ENCODE measurements at places on chromosomes 11 and 22.

DNA sequence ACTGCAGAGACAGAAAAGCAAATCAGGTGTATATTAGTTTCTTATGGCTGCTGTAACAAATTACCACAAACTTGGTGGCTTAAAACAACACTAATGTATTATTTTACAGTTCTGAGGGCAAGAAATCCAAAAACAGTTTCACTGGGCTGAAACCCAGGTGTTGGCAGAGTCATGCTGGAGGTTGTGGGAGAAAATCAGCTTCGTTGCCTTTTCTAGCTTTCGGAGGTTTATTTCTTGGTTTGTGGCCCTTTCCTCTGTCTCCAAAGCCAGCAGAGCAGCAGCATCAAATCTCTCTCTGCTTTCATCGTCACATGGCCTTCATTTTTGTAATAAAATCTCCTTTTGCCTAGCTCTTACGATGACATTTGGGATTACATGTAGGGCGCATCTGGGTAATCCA is 33.0 kb upstream of the OR6M1 start:
- no peak for DNase-seq

DNA sequence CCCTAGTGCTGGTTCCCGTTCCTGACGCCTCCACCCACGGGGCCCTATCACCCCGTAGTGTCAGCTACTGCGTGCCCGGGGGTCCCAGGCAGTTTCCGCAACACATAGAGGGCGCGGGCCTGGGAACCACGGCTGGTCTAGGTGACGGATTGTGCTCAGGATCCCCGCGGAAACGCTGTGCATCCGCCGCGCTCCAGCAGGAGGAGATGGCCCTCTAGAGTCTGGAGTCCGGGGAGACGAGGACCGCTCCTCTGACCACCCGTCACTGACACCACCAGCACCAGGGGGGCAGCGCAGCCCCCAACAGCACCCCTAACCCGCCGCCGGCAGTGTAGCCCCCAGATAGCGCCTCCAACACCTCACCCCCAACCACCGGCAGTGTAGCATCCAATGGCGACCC is 4.4 kb upstream of the RFPL3 start:
- no peak for DNase-seq

GRCh38 chr11:13376838-13377237 is 86.2 kb downstream of the BTBD10 start:
- DNase-seq: no peak

DNA sequence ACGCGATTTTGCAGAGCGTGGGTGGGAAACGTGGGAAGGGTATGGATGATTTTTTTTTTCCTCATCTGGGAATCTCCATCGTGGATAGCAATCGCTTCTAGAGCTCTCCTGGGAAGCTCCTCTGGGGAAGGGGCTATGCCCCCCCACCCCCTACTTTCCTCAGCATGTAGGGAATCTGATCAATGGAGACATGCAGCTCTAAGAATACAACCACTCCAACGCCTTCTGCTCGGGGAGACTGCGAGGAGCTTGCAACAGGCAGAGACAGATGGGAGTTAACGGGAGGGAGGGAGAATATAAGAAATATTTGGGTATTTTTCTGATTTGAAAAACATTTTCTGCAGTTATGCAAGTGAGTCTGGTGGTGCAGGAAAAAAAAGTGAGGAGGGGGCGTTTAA is 104.6 kb upstream of the HSD17B12 start:
- DNase-seq: no peak

- no peak for DNase-seq
Observed at GRCh38 chr11:14588681-14589080, 54.9 kb upstream of the PDE3B start.

GRCh38 chr22:33300165-33300564 is 242.0 kb upstream of the SYN3 start:
- no peak for DNase-seq

- DNase-seq: no peak
Observed at GRCh38 chr11:86212019-86212611, 32.4 kb upstream of the EED start.

DNA sequence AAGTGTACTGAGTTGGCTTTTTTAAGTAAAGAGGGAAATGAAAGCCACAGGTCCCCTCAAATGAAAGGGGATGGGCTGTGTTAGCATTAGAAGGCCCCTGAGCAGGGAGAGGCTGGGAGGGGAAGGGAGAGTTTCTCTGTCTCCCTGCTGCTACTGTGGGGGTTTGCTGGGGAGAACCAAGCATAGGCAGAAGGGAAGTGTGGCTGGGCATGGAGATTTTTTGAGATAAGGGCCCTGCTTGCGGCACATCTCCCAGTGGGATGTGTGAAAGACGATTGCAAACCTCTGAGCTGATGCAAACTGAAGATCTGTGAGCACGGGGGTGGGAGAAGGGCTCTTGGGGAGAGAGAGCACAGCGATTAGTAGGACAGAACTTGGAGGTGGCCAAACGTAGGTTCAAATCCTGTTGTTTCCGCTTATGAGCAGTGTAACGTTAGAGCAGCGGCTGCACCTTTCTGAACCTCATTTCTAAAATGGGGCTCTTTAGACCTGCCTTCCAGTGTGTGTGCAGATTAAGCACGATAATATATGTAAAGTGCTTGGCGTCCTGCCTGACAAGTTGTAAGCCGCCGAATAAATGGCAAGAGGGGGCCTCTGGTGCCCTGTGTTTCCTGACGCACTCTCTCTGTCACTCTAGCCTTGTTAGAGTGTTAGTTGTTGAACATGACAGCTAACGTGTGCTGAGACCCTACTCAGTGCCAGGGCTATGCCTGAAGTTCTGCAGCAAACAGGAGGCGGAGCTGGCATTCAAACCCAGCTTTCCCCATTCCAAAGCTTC is 122.3 kb downstream of the GRIK4 start:
- DNase-seq: no peak

- no peak for DNase-seq
Observed at GRCh38 chr22:22079404-22080148, 97.0 kb upstream of the TOP3B start.

DNA sequence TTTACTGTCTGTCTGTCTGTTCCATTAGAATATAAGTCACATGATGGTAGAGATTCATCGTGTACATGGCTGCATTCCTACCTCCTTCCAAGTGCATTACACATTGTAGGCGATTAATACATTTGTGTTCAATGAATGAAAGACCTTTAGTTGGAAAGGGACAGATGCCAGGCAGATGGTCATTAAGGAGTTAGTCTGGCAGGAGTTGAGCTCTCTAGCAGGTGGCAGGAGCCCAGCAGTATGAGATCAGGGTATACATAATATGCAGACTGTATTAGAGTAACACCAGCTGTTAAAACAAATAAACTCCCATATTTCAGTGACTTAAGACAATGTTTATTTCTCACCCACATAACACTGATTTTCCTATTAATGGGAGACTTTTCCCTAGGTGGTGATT is 147.7 kb upstream of the LARGE1 start:
- no peak for DNase-seq

DNA sequence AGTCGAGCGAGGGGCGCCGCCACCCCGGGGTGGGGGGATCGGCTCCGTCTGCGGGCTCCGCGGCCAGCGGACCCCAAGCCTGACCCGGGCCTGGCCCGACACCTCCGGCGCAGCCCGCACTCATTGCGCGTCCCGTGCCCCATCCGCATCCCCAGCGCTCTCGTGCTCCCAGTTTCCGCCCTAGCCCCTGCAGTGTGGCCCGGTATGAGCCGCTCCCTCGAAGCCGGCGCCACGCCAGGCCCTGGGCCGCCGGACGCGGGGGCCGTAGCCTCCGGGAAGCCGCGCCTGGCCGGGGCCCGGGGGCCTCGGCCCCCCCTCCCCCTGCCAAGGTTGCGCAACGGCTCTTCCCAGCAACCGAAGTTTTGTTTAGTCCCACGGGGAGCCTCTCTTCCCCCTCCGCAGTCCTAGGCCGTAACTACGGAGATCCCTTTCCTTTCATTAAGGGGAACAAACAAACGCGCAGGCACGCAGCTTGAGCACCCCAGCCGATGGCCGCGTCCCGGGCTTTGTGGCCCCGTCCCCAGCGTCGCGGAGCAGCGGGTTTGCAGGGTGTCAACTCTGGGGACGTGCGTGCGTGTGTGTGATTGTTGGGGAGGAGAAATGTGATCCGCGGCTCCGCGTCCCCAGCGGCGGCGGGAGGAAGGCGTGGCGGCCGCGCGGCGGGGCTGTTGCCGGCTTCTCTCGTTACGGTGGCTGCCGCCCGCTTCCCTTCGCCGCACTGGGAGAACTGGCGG is 883 bp downstream of the HIPK3 start:
- peak; percentile 66 for DNase-seq

DNA sequence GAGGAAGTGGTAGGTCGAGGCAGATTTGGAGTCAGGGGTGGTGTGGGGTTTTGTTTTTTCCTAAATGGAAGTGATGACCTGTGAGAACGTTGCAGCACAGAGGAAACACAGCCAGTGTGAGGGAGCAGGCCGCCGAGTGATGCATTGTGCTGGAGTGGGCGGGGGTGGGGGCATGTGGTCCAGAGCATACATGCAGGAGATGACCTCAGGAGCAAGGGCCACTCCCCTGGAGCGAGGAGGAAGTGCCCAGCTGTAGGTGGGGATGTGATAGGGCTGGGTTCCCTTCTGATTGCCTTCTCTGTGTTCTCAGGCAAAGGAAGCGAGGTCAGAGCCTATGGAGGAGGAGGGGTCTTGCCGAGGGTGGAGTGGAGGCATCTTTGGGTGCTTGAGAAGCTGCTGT is 81.4 kb downstream of the PPP6R3 start:
- no peak for DNase-seq

- no peak for DNase-seq
Observed at GRCh38 chr11:125079151-125079877, 16.2 kb downstream of the SLC37A2 start.

GRCh38 chr11:77771135-77771534 is 49.4 kb downstream of the RSF1 start:
- DNase-seq: no peak

- no peak for DNase-seq
Observed at GRCh38 chr11:113773092-113773415, 438 bp downstream of the ZW10 start.

DNA sequence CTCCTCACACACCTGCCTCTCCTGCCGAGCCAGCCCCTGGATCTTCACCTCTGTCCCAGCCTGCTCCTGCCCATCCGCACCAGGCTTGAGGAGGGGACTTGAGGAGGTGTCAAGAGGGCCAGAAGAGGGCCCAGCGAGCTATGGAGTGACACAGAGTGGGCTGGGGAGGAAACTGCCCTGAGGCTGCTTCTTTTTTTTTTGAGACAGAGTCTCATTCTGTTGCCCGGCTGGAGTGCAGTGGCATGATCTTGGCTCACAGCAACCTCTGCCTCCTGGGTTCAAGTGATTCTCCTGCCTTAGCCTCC is 21.9 kb upstream of the CDON start:
- no peak for DNase-seq

DNA sequence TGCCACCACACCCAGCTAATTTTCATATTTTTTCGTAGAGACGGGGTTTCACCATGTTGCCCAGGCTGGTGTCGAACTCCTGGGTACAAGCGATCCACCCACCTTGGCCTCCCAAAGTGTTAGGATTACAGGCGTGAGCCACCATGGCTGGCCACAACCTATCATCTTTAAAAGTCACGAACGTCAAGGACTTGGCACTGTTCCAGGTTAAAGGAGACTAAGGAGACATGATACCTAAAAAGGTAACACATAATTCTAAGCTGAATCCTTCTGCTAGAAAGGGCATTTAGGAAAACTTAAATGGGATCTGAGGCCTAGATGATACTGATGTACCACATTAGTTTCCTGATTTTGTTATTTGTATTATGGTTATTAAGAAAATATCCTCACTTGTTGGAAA is 43.3 kb upstream of the SYT9 start:
- no peak for DNase-seq

DNA sequence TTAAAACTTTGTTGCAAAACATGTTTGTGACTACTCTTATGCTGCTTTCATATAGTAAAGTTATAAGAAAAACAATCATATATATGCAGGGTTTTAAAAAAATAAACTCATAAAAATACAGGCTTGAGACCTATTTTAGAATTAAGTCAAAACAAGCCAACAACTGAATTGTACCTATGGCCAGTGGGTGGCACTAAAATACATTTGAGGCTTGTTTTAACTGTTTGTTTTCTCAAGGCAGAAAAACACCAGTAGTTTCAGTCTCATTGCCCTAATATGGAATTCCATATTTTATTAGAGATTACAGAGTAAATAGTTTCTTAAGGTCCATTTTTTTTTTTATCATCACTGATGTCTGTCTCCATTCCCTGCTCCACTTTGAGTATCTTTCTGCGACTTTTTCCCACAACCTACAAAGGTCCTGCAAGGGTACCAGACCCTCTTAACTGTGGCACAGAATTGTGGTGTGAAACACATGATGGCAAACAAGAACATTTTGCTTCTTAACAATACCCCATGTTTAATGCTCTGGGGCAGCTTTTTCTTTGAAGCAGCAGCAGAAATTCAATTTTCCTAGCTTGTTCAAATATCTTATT is 8.5 kb upstream of the CCDC89 start:
- DNase-seq: no peak

- no peak for DNase-seq
Observed at GRCh38 chr11:10524471-10524870, 16.5 kb downstream of the RNF141 start.

- no peak for DNase-seq
Observed at GRCh38 chr11:62477927-62478326, 59.1 kb downstream of the SCGB1A1 start.

DNA sequence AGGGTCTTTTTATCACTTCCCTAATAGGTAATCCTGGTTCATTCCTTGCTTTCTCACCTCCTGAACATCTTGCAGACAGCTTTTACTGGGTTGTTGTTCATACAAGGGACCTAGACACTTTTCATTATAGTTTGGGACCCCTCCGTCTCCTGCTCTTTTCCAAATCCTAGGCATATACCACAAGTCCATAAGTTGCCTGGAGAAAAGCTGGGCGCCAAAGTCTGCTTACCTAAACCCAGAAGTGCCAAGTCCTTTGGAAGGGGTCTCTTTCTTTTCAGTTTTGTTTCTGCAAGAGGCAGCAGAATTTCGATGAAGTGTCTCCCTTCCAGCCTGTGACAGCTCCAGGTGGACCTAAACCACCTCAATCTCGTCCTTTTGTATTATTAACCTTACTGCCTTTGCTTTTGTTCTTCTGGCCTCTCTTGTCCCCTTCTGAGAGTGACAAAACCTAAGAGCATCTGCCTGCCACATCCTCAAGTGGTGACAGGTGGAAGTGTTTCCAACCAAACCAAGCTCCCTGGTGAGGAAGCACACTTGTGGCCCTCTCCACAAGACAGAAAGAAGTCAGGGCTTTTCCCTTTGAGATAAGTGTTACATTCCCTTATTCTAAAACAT is 19.5 kb upstream of the P2RY6 start:
- DNase-seq: no peak
